ENCODE measurements at places on chromosomes 2 and 18.
A peak's percentile ranks its signal among the peaks of the same experiment; 100 is the strongest.

DNA sequence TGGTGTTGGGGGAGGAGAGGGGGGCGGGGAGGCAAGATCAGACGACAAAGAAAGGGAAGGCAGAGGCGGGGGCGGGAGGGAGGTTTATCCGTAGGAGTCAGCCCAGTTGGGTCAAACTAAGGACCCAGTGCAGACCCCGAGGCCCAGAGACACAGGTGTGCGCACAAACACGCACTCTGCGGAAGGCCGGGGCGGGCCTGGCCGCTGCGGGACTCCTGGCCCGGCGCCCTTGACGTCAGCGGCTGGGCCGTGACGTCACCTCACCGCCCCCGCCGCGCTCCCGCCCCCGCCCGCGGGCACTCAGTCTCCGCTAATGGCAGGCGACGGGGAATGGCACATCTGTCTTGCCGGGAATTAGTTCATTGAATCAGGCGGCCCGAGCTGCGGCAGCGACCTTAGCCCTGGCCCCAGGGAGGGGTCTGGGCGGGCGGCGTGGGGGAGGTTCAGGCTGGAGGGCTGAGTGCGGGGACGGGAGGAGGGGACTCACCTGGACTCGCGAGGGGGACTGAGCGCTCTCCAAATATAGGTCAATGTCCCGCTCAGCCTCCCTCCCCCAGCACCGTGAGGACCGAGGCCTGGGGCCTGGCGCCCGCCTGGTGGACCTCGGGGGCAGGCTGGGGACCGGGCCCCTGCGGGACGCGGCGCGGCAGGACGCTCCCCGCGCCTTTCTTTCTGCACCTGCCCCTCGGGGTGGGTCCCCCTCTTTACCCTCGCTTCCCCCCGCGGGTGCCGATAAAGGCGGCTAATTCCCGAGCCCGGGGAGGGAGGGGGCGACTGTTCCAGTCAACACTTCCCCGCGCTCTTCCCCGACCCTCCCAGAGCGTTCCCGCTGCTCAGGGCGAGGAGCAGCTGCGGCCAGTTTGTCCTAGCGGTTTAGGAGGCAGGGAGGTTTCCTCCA is 15.5 kb upstream of the ECEL1 start:
- peak; percentile 28 for DNase-seq

DNA sequence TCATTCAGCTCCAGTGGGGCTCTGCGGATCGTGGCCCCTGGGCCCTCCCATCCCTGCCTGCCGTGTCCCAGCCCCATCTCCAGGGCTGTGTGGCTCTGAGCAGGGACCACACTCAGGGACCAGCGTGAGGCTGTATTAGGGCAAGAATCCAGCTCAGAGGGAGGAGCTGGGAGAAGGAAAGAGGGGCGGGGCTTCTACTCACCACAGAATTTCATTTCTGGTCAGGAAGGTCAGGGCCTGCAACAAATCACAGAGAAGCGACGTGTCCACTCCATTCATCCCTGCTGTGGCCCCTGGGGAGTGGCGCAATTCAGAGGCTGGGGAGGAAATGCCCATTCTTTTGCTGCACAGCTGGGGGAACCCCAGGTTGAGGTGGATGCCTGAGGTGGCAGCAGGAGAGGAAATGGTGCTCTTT is 828 bp downstream of the CIB4 start:
- DNase-seq = no peak

DNA sequence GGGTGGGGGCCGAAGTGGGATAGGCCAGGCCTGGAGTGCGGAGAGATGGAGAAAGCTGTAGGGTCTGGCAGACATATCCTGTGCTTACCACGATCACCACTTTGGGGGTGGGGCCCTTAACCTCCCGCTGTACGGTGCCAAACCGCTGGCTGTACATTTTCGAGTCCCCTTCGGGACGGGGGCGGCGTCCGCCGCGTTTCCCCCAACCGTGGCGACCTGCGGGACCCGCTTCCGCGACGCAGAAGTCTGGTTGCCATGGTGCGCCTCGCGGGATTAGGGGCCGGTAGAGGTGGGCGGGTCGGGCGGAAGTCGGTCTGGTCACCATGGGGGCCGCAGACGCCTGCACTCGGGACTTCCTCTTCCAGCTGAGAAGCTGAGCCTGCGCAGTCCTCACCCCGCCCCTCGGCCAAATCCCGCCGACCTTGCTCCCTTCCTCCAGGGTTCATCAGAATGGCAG is at the start of gene CFAP53:
Gene CFAP53, minus strand, starts transcription at position 248 of the 457 bp plus-strand sequence. Its CDS starts 91 bp downstream, at position 157.
- peak; percentile 66 for DNase-seq

DNA sequence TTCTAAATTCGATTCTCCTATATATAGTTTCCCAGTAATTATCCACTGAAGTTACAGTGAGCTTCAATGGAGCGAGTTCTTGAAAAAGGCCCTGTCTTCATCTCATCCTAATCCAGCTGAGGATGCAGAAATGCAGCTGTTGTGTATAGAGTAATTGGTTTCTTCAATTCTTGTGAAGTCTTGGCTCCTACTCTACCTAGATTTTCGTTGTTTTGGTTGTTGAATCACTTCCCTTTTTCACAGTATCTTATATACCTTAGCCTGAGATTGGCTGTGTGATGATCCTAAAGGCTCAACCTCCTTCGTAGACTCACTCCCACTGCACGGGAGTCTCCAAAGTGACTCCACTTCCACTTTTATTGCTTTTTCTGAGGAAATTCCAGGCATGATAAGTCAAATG is 280.4 kb downstream of the PARD3B start:
- no peak for DNase-seq

DNA sequence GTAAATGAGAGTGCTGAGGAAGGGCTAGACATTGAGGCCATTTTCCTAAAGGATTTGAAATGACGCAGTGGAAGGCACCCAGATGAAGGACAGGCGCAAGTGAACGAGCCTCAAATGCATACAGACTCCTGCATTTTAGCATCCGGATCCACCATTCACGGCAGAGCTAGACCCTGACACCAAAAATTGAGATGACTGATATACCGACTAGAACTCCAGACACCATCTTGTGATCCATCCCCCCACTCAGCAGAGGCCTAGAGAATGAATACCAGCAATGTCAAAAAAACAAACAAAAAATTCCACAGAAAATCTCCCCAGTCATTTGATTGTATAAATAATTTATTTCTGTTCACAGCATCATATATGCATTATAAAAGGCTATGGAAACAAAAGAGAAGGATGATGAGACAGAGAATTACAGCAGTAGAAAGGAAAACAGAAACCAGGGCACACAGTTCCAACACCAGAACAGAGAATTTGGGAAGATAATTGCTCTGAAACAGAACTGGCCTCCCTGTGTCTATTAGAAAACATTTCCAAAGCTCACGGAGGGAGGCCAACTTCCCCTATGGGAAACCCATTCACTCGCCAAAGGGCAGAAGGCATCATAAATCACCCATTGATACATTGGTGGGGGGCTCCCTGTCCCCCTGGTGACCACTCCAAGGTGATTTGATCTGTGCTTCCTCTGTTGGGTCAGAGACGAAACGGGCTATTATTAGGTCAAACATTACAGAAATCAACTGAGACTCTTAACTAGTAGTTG is 4.0 kb downstream of the ARL4C start:
- no peak for DNase-seq

DNA sequence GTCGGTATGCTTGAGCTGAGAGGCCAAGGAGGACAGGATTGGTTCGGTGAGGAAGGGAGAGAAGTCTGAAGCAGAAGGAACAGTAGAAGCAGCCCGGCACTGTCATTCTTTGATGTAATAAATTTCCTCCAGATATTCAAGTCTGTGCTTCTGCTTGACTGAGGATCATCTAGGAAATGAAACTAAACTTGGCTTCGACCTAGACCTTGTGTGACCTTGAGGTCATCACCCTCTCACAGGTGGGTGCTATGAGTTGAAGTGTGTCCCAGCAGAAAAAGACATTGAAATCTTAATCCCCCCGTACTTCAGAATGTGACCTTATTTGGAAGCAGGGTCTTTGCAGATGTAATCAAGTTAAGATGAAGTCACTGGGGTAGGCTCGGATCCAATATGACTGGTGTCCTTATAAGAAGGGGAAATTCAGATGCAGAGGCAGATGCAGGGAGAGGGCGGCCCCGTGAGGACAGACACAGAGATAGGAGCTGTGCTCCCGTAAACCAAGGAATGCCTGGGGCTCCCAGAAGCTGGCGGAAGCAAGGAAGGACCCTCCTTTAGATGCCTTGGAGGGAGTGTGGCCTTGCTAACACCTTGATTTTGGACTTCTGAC is 49.0 kb downstream of the PRKCE start:
- DNase-seq = no peak

- no peak for DNase-seq
Observed at GRCh38 chr2:25109822-25110221, 58.6 kb downstream of the POMC start.

DNA sequence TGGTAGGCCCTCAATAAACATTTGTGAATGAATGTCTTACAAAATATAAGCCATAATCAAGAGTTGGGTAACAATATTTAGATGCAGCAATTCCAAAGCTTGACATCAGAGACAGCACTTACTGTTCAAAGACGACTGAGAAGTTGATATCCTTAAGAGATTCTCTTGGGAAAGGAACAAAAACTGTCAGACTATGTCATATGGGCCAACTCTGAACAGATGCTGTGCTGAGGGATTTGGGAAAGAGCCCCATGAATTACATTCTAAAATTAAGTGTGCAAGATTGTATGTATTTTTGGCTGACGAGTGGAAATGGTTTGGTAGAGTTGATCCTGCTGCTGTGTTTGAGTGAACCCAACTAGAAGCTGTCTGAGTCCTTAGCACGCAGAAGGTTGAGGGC is 250.7 kb upstream of the LINC00305 start:
- DNase-seq = no peak

GRCh38 chr2:239781454-239781853 is 243.7 kb downstream of the NDUFA10 start:
- no peak for DNase-seq

GRCh38 chr2:46876741-46877384 is 38.7 kb downstream of the MCFD2 start:
- DNase-seq = no peak

Measured in activated CD4-positive, alpha-beta T cell treated with anti-CD3 and anti-CD28 coated beads, Interleukin-2, amount 50 U/mL, for 4 hours (primary cell).